ENCODE measurements at places on chromosomes 5 and 9. TPM values are rescaled to one million over a fixed set of nuclear protein-coding genes. Genes with fewer than 3 reads are reported as not detected.

NOP16 gene
- 44.7 TPM for total RNA-seq

ACOT12 gene
- 0.74 TPM for total RNA-seq

SPINK6 gene
- total RNA-seq = not detected

PCDHB10 gene
- 2.1 TPM for total RNA-seq

FOXD4L5 gene
- total RNA-seq = not detected

LCN10 gene
- total RNA-seq = not detected

WDR31 gene
- 5.0 TPM for total RNA-seq

DNM1 gene
- 112 TPM for total RNA-seq

PCDHGA5 gene
- 0.39 TPM for total RNA-seq

INSL6 gene
- total RNA-seq = not detected

KLF9 gene
- total RNA-seq = 16.7 TPM

All from type B pancreatic cell (in vitro differentiated cells).